Testis (tissue), 5 donors: ENCODE measurements at places on chromosomes 7 and 10. TPM values are rescaled to one million over a fixed set of nuclear protein-coding genes. Genes with fewer than 3 reads are reported as not detected.

ADAM12 gene
- polyA plus RNA-seq, result 2.8 TPM

EN2 gene
- 1.6 TPM for polyA plus RNA-seq

HELLS gene
- polyA plus RNA-seq, result 13.0 TPM

TFR2 gene
- polyA plus RNA-seq, result 1.1 TPM

PTF1A gene
- polyA plus RNA-seq, result 4.9 TPM
